NCI-H2029 (cell line): ENCODE measurements at places on chromosomes 5 and 9.

DNA sequence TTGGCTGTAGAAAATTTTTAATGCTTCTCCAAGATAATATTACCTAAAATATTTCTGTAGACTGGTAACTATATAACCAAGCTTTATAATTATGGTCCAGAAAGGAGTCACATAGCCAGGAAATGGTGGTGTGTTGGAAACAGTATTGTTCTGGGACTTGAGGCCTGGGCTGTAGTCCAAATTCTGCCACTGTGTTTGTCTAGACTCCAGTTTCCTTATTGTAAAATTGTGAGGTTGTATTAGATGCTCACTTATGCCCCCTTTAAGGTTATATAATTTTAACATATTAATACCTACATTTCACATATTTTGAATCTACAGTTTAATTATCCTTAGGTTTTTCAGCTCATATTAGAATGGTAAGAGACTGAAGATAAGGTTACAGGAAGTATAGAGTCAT is 42.4 kb downstream of the STX17 start:
- peak; percentile 73 for DNase-seq

- no peak for DNase-seq
These were observed 28.9 kb downstream of the SHC3 start for GRCh38 chr9:89149726-89150125.

DNA sequence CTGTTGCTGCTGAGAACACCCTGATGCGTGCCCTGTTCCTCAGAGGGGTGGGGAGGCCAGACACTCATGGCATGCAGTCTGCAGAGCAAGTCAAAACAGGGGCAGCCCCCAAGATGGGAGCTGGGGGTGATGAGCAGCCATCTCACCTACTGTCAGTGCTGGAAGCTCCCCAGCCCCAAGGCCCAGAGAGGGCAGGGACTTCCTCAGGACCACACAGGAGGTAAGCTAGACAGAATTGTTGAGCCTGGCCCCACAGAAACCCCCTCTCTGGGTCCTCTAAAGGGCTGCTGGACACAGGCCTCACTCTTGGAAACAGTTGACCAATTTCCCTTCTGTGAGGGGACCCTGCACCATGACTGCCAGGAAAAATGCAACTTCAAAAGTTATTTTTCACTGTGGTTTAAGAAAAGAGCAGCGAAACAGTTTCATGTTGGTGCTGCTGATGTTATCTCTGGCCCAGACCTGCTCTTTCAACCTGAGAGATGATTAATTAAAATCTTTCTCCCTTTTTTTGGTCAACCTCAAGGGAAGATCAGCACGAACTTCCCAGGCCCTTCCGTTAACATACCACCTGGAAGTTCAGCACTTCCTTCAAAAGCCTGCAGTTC is 9.6 kb downstream of the CSF2 start:
- DNase-seq, result no peak

DNA sequence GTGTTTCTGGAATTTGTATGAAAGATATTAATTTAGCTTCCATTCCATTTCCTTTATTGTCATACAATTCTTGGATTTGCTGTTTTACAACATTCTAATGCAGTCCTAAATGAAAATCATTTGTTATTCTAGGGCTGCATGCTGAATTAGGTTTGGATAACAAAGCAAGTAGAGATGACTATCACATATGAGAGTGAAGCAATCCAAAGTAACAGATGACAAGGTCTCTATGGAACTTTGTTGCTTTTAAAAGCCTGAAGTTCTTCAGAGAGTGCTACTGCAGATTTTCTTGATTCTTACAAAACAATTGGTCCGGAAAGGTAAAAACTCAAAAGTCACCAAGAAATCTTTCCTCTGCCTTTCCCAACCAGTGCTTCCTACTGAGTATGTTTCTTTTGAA is 56.9 kb upstream of the VCAN start:
- no peak for DNase-seq

GRCh38 chr5:115096034-115096769 is 73.5 kb downstream of the TRIM36 start:
- DNase-seq, result no peak

DNA sequence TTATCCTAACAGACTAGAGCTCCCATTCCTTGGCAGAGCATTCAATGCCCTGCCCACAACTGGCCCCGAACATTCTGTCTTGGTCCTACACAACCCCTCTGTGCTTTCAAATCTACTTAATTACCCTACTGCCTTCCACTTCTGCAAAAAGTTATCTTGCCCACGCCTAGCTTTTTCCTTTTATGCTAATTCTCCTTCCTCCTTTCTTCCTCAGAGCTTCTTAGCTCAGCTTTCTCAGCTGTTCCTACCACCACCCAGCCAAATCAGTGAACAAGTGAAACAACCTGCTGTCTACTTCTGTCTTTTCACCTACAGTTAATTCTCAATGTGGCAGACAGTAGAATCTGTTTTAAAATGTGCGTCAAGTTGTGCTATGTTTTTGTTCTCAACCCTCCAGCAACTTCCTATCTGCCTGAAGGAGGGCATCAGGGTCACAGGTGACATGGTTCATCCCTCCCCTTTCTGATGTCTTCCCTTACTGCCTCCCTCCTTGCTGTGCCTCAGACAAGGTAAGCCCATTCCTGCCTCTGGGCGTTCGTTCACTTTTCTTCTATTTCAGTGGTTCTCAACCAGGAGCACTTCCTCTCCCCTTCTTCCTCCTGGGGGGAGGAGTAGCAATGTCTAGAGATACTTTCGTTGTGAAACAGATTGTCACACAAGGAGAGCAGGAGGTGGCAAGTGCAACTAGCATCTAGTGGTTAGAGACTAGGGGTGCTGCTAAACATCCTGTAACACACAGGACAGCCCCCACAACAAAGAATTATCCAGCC is 1.3 kb upstream of the REEP5 start:
- no peak for DNase-seq

GRCh38 chr5:38208782-38209378 is 49.5 kb upstream of the EGFLAM start:
- DNase-seq, result no peak

GRCh38 chr5:39661026-39661779 is 236.4 kb upstream of the DAB2 start:
- DNase-seq, result no peak

GRCh38 chr5:74482523-74482922 is 158.0 kb downstream of the ENC1 start:
- DNase-seq, result no peak

- no peak for DNase-seq
These were observed 214.4 kb downstream of the PLK2 start for GRCh38 chr5:58245476-58245840.

DNA sequence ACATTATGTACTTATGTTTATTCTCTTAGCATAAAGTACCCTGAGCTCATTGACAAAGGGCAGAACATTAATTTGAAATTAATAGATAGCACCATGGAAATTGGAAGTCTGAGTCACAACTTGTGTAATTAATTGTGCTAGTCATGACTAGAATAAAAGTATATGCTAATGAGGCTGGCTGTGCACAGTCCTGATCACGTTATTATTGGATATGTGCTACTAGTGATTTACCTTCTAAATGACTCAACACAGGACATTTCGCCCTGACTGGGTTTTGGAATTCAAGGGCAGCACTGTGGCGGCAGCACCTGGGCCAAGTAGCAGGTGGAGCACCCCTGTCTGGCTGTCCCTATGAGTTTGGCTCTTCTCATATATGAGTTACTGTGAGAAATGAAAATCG is 341.8 kb downstream of the ICE1 start:
- DNase-seq, result no peak

DNA sequence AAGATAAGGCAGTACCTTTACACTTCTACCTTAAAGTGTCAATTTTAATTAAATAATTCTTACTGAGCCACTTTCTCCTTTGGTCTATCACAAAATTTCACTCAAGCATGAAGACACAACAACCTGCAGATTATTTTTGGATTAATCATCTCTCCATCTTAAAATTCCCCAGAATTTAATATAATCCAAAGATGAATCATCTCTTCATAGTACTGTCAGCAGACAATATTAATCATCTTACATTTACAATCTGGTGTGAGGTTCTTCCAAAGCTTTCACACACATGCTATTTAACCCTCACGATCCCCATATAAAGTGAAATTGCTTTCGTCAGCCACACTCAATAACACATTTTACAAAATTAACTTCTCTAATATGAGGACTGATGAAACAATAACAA is 43.0 kb downstream of the LHFPL2 start:
- DNase-seq, result no peak

DNA sequence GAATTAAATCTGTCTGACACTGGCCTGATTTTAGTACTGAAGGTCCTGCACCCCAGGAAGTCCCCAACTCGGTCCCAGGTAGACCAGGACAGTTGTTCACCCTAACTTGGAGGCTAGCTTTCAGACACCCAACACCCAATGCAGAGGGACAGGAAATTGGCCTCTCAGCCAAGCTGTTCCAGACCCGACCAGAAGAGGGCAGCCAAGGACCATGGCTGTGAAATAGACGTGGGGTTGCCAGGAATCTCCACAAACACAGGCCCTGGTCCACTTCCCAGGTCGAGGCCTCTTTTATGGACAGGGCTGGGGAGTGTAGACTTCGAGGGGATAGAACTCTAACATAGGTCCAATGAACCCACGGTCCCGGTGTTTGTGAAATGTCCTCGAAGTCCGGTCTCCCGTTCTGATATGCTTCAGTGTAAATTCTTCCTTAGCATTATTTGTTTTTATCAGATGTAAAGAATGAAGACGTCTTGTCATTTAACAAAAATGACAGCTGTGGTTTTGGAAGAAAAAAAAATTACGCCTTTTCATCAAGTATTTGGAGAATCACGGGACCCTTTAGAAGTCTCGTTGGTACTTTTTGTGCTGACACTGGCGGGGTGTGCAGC is 260.3 kb upstream of the ADAMTS16 start:
- peak; percentile 60 for DNase-seq
